CD4-positive, alpha-beta T cell treated with Interleukin-17A for 1 hour (primary cell): ENCODE measurements at places on chromosomes 12 and 14.

DNA sequence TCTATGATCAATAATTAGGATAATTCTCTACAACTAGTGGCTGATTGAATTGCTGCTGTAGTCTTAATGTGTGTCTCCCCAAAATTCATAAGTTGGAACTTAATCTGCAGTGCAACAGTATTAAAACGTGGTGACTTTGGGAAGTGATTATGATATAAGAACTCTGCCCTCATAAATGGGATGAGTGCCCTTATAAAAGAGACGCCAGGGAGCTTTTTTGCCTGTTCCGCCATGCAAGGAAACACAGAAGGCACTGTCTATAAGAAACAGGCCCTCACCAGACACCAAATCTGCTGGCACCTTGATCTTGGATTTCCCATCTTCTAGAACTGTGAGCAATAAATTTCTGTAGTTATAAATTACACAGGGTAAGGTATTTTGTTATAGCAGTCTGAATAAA is 161.0 kb downstream of the ALX1 start:
- no peak for DNase-seq

- no peak for DNase-seq
Measured at GRCh38 chr14:41817626-41818025, 210.9 kb downstream of the LRFN5 start.

GRCh38 chr12:113325916-113326315 is 9.0 kb downstream of the SLC8B1 start:
- DNase-seq, result no peak

DNA sequence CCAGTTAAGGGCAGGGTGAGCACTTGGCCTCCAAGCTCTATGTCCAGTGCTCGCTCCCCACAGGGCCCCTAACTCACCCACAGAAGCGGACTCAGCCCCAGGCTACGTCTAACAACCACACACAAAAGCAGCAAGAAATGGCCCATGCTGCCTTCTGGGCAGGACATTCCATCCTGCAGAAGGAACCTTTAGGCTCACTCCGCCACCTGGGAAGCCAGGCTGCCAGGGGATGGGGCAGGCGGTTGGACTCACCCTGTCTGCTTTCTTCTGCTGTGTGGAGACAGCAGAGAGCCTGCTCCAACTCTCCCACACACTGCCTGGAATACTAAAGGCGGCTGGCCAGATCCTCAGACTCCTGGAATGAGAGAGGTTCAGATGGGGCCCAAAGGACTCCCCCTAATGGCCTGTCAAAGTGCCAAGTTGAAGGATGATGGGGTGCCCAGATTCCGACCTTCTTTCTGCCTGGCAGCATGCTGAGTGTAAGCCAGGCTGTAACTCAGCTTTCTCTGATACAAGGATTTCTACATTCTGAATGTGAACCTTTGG is 27.7 kb upstream of the BLTP3B start:
- DNase-seq, result no peak

GRCh38 chr12:44464180-44464579 is 411.9 kb downstream of the NELL2 start:
- DNase-seq, result no peak

DNA sequence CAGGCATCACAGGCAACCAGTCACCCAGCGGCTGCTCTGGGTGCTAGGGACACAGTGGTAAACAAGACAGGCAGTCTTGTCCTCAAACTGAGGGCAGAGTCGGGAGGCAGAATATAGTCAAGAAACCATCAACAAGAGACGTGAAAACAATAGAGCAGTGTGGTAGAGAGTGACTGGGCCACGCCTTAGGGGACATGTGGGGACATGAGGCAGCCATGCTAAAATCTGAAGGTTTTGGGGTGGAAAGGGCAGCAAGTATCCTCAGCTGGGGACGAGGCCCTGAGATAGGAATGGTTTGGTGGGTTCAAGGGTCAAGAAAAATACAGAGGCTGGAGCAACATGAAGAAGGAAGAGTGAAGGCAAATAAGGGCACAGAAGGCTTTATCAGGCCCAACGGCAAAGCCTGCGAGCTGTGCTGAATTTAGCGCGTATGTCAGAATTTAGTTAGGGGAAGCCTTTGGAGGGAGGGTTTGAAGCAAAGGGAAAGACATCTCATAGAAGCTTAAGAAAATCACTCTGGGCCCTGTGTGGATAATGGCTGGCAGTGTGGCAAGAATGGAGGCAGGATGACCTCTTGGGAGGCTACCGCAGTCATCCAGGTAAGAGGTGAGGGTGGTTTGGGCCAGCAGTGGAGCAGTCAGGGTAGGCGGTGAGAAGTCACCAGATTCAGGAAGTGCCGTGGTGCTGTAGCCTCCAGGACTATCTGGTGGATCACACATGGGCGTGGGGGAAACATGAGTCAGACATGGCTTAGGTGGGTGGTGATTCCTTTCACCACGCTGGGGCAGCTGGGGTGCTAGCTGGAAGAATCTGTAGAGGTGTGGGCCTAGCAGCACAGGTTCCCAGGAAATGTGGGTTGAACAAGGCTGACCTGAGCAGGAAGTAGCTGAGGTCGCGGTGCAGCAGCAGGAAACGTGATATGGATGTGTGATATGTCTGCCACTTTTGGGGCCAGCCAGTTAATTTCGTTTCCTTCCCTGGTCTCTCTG is 3.0 kb downstream of the EVL start:
- peak; percentile 94 for DNase-seq

DNA sequence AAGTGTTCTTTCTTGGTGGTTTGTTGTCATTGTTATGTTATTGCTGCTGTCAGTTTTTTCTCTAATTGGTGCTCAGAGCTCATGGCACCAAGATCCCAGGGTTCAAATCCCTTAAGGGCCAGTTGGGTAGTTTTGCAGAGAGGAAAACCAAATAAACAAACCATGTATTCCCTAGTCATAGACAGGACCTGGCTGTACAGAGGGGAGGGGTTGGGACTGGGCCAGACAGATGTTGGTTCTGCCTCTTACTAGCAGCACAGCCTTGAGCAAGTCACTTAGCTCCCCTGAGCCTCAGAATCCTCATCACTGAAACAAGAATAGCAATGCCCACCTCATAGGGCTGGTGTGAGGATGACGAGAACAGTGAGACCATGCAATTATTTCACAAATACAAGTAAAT is 53.4 kb downstream of the LTBP2 start:
- no peak for DNase-seq

DNA sequence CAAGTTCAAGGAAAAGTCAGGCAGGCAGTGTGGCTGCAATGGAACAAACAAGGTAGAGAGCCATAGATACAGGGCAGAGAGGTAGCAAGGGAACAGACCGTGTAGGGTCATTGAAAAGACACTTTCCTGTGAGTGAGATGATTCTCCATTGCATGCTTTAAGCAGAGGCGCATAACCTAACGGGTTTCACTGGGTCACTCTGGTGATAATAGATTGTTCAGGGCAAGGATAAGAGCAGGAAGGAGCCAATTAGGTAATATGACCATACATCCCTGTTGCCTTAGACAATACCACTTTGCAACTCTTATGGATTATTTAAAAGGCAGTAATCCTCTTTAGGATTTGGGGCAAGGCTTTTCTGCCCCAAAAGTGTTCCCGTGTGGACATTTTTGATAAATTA is 214.1 kb downstream of the PTPRO start:
- DNase-seq, result no peak

DNA sequence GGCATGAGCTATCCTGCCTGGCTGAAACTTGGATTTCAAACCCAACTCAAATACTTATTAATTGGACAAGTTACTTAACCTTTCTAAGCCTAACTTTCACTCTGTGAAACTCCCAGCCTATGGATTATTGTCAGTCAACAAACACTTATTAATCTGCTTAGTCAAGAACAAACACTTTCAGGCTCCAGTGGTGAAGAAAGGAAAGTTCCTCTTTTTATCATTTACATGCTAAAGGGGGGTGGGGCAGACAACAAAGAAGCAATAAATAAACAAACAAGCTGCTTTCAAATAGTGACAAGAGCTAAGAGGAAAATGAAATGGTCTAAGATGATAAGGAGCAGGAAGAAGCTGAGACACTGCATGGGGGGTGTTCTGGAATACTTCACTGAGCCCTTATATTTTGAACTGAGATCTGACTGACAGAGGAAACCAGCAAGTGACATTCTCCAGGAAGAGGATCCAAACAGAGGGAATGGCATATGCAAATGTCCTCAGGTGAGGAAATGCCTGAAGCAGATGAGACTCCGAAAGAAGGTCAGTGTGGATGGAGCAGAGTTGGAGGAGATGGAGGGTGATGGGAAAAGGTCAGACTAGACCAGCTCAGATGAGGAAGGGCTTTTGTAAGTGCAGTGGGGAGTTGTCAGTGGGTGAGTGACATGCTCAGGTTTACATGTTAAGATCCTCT is 259.6 kb downstream of the ITPR2 start:
- no peak for DNase-seq

GRCh38 chr12:112458330-112458729 is 39.6 kb downstream of the PTPN11 start:
- DNase-seq, result no peak

- peak; percentile 91 for DNase-seq
Measured at GRCh38 chr12:54413284-54414190, 5.5 kb downstream of the ITGA5 start.

GRCh38 chr12:132131952-132132351 is 12.2 kb downstream of the DDX51 start:
- DNase-seq, result no peak

DNA sequence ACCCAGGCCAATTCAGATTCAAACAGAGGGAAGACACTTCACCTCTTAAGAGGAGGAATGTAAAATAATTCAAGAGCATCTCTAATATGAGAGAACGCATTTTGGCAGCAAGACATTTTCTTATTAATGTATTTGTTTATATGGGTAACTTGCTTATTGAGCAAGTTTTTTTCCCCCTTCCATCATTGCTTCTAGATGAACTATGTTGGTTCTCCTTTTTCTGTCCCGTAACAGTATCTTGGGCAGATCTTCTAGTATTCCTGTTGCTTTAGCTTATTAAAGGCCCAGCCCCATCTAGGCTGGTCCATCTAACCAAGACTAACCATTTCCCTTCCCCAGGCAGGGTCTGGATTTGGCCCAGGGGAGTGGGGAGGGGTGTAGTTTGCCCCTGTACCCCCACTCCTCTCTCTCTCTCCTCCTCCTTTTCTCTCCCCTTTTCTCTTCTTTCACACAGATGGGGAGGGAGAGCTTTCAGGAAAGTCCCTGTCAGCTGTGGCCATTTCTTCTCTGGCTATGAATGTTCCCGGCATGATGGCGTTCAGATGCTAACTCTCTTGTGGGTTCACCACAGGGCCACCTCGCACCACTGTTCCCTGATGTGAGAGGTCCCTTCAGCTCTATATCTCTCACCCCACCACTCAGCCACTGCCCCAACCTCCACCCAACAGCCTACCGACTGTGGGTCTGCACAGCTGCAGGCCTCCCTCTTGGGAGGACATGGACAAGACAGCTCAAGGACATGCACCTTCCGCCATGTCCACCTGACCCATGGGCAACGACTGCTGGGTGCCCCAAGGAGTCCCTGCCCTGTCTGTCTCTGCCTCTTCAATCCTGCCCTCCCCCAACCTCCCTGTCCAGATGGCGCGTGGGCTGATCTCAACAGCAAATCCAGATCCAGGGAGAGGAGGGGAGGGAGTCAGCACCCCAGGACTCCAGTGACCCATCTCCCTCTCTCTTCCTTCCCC is 15.8 kb upstream of the RPS6KL1 start:
- no peak for DNase-seq

- no peak for DNase-seq
Measured at GRCh38 chr14:77084985-77085384, 13.1 kb upstream of the CIPC start.

- no peak for DNase-seq
Measured at GRCh38 chr12:47102845-47103651, 23.3 kb upstream of the AMIGO2 start.

DNA sequence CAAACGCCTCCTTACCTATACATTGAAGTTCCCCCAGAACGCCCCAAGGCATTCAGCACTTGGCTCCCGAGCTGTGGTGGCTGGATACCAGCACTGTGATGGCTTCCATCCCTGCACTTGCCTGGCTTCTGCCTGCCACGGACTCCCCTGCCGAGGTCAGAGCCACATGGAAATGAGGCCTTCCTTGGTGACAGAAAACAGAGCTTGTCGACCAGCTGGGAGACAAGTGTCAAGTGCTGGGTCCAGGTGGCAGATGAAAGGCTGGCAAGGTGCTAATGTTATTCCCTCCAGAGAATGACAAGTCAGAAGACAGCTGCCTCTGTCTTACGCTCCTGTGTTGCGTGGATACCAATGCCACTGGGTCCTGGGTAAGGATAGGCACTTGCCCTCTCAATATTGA is 26.2 kb upstream of the GNG2 start:
- DNase-seq, result no peak

GRCh38 chr14:86057018-86057667 is 527.2 kb downstream of the FLRT2 start:
- DNase-seq, result peak; percentile 37

DNA sequence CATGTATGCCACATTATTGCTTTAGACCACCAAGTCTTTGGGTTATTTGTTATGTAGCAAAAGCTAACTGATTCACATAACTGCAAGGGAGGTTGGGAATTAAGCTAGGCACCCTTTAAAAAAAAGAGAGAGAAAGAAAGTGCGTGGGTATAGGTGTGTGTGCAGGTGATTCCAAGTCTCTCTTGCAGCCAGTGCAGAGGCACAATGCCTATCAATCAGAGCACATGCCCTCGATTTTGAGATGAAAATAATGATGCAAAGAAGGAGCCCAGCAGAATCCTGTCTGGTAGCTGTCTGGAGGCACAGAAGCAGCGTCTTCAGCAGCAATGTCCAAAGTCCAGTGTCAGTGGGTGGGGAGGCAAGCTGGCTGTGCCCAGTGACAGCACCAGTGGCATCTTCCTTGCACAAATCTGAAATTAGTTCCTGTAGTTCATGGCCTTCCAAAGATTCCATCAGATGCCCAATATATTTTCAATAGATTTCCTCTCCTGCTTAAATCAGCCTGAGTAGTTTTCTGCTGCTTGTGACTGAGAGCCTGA is 62.4 kb upstream of the TBPL2 start:
- DNase-seq, result no peak

DNA sequence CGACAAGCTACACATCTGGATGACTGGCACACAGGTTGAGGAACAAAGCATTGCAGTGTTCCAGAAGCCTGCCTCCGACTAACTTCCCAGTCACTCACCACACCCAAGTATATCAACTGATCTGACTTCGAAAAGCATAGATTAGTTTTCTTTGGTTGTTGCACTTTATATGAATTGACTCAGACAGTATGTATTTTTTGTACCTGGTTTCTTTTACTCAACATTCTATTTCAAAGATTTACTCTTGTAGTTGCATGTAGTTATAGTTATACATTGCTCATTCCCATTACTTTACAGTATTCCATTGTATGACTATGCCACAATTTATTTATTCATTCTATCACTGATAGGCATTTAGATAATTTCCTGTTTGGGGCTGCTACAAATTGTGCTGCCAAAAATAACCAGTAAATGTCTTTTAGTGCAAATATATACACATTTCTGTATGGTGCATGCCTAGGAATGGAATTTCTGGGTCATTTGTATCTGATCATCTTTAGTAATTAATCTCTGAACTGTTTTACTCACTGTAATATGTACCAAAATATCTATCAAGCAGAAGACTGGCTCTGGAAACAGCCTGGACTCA is 17.8 kb downstream of the PLCZ1 start:
- DNase-seq, result no peak

GRCh38 chr12:12992418-12993130 is 7.5 kb downstream of the HEBP1 start:
- no peak for DNase-seq

GRCh38 chr12:116144384-116144783 is 133.1 kb downstream of the MED13L start:
- no peak for DNase-seq
